ENCODE measurements at places on chromosomes 3 and 15.

DNA sequence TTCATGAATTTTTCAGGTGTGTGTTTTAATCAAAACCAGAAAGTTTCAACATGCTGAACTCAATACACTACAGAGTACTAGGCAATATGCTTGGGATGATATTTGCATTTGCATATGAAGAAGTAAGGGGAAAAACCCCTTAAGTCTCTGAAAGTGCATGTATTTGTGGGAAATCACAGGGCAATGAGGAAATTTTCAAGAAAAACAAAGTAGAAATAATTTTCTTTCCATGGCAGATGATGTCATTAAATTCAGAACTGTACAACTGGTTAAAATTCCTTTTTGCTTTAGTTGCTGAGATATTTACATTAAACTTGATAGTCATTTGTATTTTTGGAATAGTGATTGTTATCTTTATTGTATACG lies 294.0 kb upstream of the TBC1D5 start:
- DNase-seq = no peak

DNA sequence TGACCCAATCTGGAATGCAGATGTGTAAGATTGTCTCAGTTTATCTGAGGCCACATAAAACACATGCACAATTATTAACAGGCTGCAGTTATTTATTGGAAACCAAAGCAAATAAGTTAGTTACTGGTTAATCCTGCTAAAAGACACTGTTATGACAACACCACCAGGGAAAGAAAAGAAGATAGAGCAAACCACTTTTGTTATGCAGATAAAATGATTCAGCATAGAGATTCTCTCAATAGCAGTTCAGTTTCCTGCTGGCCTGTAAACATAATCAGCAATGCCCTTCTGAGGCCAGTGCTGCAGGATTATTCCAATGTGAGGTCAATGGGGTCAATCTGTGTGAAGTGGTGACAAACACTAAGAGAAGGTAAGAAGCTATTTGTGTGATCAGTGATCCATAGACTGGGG lies 244.4 kb downstream of the ZBTB20 start:
- DNase-seq = no peak

- no peak for DNase-seq
Measured at GRCh38 chr3:5276934-5277333, 89.4 kb downstream of the EDEM1 start.

- DNase-seq = no peak
Measured at GRCh38 chr3:1272546-1273265, 179.9 kb downstream of the CNTN6 start.

- no peak for DNase-seq
Measured at GRCh38 chr3:114545193-114545592, 251.4 kb downstream of the TIGIT start.

DNA sequence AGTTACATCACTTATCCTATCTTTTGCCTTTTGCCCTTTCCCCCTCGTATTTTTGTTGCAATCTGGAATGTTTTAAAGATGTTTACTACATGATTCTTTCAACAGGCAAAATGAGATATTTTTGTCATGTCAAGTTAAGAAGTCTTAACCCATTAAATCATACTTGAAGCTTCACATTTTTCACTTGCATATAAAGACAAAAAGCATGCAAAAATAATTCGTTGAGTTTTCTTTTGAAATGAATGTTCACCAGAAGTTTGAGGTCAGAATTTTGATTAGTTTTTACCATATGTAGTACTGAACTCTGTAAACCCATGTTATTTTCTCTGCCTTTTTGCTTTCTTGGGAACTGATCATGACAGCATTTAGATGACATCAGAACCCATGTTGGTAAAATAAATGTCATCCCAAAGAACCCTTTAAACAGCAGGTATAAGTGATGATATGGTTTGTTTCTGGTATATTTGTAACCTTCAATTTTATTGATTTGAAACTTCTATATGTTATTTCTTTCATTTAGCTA lies 188.5 kb downstream of the GHSR start:
- DNase-seq = no peak

DNA sequence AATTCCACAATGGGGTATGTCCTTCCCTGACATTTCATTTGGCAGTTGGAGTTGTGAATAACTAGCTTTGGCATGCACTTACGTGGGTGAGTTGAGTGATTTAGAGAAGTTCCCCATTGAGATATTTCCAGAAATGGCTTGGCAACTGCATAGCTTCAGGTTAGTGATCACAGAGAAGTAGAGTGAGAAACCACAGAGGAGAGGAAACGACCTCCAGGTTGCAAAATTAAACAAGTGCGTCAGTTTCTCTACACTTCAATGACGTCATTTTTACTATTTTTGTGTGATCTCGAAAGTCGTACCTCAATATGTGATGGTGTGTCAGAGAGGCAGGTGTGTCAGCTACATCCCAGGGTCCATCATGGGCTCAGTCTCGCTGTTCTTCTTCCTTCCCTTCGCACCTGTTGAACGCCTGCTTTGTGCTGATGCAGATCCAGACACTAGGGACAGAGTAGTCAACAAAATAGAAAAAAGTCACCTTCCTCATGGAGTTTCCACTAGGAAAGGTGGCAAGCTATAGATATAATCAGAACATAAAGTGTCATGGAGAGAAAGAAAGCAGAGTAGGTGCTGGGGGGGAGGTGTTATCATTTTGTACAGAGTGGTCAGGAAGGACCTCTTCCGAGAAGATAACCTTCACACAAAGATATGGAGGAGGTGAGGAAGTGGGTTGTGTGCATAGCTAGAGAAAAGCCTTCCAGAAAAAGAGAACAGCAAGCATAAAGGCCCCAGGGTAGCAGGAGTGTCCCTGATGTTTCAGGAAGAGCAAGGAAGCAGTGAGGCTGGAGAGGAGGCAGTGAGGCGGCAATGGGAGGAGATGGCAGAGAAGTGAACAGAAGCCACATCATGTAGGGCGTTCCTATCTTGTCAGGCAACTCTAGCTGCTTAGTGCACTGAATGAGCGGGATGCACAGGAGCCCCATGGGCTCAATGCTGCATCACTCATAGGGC lies 75.6 kb downstream of the MCTP2 start:
- no peak for DNase-seq

DNA sequence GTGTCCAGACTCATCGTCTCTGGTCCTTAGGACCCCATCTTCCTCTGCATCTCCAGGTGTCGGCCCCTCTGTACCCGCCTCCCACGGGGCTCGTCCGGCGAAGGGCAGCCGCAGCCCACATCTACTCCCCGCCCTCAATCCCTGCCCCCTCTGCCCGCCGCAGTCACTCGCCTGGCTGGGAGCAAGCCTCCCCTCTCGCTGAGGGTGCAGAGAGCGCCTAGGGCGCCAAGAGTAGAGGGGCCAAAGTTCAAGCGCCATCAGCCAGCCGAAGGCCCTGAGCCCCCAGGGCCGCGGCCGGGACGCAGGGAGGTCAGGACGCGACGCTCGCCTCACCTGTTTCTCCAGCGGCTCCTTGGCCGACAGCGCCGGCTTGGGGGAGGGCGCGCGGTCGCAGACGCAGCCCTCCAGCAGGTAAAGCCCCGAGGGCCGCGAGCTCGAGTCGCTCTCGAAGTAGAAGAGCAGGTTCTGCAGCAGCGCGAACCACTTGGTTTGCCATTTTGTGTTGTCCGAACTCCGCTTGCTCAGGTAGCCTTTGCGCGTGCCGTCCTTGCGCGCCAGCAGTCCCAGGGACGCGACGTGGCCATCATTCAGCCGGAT lies 592 bp downstream of the RASGRF1 start:
- DNase-seq = no peak

GRCh38 chr3:170564664-170565063 lies 21.2 kb downstream of the SLC7A14 start:
- no peak for DNase-seq

GRCh38 chr3:79369306-79369705 lies 398.5 kb downstream of the ROBO1 start:
- DNase-seq = no peak

GRCh38 chr3:127556565-127556964 lies 34.0 kb downstream of the TPRA1 start:
- DNase-seq = no peak

DNA sequence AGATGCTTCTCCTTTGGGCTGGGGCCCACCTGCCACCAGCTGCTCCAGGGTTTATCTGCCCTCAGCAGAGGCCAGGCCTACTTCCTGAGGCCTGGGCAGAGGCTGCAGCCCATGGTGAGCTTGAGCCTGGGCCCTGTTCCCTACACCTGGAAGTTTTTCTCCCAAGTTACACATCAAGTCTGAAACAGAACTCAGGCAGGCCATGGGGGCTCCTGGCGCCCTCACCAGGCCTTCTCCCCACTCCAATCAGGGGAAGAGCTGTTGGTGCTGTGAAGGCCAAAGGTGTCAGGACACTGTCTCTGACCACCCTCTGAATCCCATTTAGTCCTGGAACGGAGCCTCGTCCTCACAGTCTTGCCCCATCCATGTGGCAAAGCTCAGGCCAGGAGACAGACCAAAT lies 7.3 kb downstream of the VWA5B2 start:
- DNase-seq = no peak

- DNase-seq = no peak
Measured at GRCh38 chr3:197019535-197019934, 10.1 kb downstream of the MELTF start.

- no peak for DNase-seq
Measured at GRCh38 chr3:6091262-6091661, 769.7 kb upstream of the GRM7 start.

GRCh38 chr3:122343654-122344053 lies 18.6 kb downstream of the CSTA start:
- no peak for DNase-seq

DNA sequence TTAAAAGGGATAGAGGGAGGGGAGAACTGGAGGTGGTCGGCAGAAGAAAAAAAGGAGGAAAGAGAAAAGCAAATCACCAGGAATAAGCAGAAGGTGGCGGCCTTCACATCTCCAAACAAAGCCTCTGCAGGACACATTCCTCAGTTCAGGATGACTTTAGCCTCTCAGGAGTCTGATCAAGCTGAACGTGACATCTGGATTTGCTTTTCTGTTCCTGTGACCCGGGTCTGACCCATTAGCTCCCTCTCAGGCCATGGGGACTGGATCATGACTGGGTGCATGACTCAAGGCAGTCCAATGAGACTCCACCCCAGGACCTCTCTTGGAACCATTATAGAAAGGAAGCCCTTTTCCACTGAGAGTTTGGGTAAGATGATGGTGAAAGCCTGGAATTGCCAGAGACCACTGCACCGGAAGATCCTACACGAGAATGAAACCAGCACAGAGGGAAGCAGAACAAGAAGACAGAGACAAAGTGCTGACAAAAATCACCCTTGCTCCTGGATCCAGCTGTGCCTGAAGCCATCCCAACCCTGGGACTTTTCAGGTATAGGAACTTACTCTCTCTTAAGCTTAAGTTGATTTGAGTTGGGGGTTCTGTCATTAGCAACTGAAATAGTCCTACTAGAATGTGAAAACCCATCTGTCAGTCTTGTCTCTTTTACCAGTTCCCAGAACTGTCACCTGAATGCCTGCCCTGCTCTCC lies 45.4 kb upstream of the RAD18 start:
- no peak for DNase-seq

DNA sequence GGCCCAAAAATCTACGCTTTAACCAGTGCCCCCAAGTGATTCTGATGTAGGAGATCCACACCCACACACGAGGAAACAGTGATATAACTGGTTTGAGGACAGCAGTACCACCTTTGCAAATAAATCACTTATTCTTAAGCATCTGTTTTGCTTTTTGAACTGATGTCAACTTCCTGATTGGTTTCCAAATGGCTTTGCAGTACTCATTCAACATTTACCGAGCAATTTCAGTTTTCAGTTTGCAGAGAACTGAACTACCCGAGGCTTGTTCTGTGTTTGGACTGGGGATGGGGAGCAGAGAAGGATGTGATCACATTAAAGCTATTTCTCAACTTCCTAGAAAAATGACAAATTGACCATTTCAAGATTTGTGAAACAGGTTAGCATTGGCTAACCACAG lies 1.1 kb upstream of the GYG1 start:
- DNase-seq = no peak

- no peak for DNase-seq
Measured at GRCh38 chr3:195256639-195257453, 14.1 kb downstream of the XXYLT1 start.

DNA sequence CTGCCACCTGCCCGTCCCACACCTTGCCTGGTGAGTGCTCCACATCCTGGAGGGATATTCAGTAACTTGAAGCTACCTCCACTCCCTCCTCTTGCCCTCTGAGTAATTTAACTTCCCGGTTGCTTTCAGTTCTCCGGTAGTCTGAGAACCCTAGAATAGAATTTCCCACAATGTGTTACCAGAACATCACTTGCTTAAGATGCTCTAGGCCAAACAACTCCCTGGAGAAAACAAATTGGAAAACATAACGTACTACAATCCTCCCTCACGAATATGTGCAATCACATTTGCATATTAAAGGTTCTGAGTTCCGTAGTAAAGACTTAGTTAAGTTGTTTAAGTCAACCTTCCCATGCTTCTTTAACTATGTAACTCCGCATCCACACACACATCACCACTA lies 44.8 kb downstream of the SLCO2A1 start:
- DNase-seq = no peak

DNA sequence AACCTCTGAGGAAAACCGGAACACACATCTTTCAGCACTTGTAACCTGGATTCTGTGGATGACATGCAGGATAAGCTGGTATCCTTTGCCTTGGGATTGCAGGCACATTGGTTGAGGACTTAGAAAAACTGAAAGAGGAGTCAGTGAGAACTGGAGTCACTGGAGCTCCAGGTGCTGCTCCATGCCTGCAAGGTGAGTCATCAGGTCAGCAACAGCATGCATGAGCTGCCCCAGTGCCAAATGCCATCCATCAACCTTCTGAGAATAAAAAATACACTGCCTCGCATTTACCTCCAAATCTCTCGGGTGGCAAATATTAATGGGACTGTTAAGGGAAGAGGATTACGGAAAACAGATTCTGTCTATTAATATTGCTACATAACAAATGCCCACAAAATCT lies 729.1 kb downstream of the NTRK3 start:
- DNase-seq = no peak

DNA sequence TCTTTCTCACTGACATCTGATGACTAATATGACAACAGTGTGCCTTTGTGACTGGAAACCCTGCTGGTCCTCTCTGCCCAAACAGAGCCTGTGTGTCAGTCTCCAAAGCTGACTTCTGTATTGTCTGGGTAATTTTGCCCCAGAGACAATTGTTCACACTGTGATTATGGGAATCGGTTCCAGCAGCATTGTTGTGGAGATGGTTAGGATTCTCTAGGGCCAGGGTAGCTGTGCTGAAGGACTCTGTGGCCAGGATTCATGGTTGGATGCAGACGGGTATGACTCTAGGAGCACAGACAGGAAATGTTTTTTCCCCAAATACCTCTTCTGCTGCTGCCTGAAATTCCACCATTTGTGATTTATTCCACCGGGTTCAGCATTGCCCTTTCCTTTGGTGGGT lies 57.5 kb upstream of the ITGA11 start:
- DNase-seq = no peak

- DNase-seq = no peak
Measured at GRCh38 chr3:188133219-188133618, 20.7 kb upstream of the LPP start.
